ENCODE measurements at places on chromosomes 6 and 20. TPM values are rescaled to one million over a fixed set of nuclear protein-coding genes. Genes with fewer than 3 reads are reported as not detected.

GRCh38 chr20:12570371-12570770, 438.4 kb upstream of the SPTLC3 start:
- no peaks in the 10 kb centered on the region for H3K27me3 ChIP-seq
- no peaks in the 10 kb centered on the region for H3K4me1 ChIP-seq
- no peaks in the 10 kb centered on the region for H3K36me3 ChIP-seq
- no peak overlapping the region for H3K4me3 ChIP-seq

- H3K27me3 ChIP-seq, result peaks cover 3% of the 10 kb centered on the region
- H3K4me1 ChIP-seq, result no peaks in the 10 kb centered on the region
- no peaks in the 10 kb centered on the region for H3K36me3 ChIP-seq
- DNase-seq, result no peak
- no peak overlapping the region for H3K27ac ChIP-seq
Measured at GRCh38 chr20:59455402-59456341, 148.7 kb upstream of the PHACTR3 start.

- no peak overlapping the region for H3K27ac ChIP-seq
- no peak overlapping the region for H3K4me3 ChIP-seq
- no peaks in the 10 kb centered on the region for H3K4me1 ChIP-seq
- no peaks in the 10 kb centered on the region for H3K27me3 ChIP-seq
- no peaks in the 10 kb centered on the region for H3K36me3 ChIP-seq
- DNase-seq, result no peak
Measured at GRCh38 chr6:134816780-134817179, 133.1 kb downstream of the ALDH8A1 start.

DNA sequence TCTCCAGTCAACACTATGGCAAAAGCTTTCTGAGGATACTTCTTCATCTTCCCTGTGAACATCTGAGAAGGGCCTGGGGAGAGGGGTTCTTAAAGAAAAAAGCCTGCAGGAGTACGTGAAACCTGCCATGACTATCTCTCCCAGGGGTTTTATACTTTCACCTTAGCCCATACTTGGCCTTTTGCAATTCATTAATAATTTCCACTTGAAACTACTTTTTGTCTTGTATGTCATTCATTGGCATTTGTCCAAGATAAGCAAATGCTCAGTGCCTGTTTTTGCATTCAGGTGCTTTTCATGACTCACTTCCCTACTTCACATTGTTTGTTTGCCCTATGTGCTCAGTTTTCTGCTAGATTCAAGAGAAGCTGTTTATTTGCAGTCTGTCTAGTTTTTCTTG, 580.3 kb upstream of the GJE1 start:
- no peak overlapping the region for H3K27ac ChIP-seq
- no peaks in the 10 kb centered on the region for H3K4me1 ChIP-seq
- no peak for DNase-seq
- H3K27me3 ChIP-seq, result no peaks in the 10 kb centered on the region
- H3K36me3 ChIP-seq, result no peaks in the 10 kb centered on the region

DNA sequence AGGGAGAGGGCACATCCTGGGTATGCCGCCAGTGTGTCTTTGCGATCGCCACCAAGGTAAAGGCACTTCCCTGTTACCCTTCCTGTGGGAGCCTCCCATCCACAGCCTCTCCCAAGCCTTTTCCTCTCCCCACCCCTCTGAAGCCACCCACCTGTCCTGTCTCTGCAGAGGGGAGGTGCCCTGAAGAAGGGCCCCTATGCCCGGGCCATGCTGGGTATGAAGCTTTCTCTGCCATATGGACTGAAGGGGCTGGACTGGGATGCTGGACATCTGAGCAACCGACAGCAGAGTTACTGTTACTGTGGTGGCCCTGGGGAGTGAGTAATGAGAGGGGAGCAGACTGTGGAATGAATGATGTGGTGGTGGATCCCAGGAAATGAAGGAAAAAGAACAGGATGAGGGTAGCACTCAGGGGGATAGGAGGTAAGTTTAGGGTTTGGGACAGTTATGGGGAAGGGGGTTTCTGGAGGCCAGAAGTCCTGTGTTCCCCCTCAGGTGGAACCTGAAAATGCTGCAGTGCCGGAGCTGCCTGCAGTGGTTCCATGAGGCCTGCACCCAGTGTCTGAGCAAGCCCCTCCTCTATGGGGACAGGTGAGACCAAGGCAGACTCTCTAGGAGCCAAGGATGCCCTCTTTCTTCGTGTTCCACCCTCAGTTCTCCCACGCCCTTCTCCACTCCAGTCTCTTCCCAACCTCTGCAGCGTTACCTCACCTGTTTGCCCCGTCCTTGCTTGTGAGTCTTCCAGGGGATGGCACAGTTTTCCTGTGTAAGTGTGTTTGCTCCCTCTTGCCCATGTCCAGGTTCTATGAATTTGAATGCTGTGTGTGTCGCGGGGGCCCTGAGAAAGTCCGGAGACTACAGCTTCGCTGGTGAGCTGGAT, 2.7 kb downstream of the PHF1 start:
- no peak for DNase-seq
- H3K27me3 ChIP-seq, result no peaks in the 10 kb centered on the region
- peaks cover 80% of the 10 kb centered on the region for H3K4me1 ChIP-seq
- H3K4me3 ChIP-seq, result no peak overlapping the region
- no peak overlapping the region for H3K27ac ChIP-seq

The UST gene
- 3.7 TPM for total RNA-seq

The CTCFL gene
- total RNA-seq, result not detected

The AIG1 gene
- 7.4 TPM for total RNA-seq

DNA sequence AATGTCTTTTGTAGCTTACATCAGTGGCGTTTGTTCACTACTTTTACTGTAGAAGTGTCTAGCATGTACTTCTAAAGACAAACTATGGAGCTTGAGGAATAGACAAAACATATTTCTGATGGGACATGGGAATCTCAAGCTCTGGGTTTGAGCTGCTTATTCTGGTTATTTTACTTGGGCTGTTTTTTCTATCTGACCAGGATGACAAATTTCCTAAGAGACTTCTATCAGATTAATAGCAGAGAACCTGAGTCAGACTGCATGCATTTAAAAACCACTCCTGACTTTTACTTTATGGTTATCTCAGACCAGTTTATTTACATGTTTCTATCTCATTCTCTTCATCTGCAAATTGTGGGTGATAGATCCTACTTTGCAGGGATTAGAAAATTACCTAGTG, 1282.3 kb upstream of the GJE1 start:
- no peak overlapping the region for H3K27ac ChIP-seq
- no peaks in the 10 kb centered on the region for H3K36me3 ChIP-seq
- no peak overlapping the region for H3K4me3 ChIP-seq
- H3K27me3 ChIP-seq, result no peaks in the 10 kb centered on the region
- no peaks in the 10 kb centered on the region for H3K4me1 ChIP-seq

DNA sequence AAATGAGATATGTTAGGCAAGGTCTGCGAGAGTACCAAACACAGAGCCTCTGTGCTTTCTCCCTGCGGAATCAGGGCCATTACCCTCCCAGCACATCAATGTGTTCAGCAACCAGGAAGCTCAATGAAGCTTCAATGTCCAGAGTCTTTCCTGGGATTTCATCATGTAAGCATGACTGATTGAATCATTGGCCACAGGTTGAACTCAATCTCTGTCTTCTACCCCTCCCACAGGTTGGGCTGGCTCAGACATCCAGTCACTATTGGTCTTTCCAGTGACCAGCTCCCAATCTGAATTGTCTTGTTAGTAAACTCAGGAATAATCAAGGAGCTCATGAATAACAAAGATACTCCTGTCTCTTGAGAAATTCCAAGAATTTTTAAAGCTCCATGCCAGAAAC, 2.7 kb upstream of the DTD1 start:
- peaks cover 17% of the 10 kb centered on the region for H3K4me1 ChIP-seq
- no peaks in the 10 kb centered on the region for H3K36me3 ChIP-seq
- no peak overlapping the region for H3K4me3 ChIP-seq
- no peak overlapping the region for H3K27ac ChIP-seq

DNA sequence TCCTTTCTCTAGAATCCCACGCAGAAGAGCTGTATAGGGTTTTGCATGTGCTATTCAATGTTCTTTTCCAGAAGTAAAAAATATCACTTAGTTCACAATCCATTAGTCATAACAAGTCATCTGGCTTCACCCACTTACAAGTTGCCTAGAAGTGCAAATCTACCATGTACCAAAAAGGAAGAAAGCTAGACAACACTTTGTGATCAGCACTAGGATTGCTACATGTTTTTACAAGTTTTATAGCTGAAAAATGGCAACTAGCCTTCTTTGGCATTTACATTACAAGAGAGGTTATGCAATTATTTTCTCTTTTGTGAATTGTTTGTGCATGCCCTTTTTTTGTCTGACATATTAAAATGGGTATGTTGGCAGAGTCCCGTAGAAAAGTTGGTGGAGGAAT, 85.6 kb upstream of the PTPRK start:
- no peak overlapping the region for H3K27ac ChIP-seq
- H3K4me1 ChIP-seq, result no peaks in the 10 kb centered on the region
- DNase-seq, result no peak
- H3K36me3 ChIP-seq, result no peaks in the 10 kb centered on the region
- no peak overlapping the region for H3K4me3 ChIP-seq

- peaks cover 3% of the 10 kb centered on the region for H3K4me1 ChIP-seq
- H3K27me3 ChIP-seq, result no peaks in the 10 kb centered on the region
- H3K4me3 ChIP-seq, result no peak overlapping the region
- DNase-seq, result no peak
- peaks cover 66% of the 10 kb centered on the region for H3K36me3 ChIP-seq
- no peak overlapping the region for H3K27ac ChIP-seq
Measured at GRCh38 chr20:38049800-38050199, 16.3 kb downstream of the RPRD1B start.

DNA sequence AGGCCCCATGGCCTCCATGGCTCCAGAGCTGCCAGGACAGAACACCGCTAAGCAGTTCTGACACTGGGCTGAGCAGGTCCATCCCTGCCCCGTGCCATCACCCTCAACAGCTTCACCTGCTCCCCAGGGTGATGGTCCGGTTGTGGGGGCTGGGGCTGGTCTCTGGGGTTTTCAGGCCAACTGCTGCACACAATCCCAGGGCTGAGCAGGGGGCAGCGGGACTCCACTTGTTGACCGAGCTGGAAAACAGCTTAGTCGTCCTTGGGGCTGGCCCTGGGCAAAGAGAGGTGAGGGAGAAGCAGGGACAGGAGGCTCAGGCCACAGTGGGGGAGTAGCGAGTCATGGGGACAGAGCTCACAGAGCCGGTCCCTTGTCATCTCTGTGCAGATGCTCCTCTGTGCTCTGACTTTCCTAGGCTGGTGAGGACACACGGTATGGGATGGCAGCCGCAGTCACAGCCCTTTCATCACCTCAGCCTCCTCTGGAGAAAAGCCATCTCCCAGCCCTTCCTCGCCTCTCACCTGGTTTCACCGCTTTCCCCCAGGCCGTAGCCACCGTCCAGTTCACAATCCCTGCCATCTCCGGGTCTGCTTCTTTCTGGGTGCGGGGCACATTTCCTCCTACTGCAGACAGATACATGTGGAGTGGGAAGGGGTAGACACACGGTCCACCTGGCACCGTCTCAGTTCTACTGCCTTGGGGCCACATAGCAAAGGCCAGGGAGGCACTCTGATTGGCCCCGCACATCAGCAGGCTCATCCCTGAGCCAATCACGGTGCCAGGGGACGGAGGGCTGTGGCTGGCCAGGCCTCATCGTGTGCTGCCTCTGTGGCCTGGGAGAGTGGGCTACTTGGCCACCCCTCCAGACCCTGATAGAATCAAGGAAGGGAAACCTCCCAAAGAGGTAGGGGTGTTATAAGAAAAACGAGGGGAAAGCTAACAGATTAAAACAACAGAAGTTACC, 19.1 kb downstream of the MDFI start:
- peaks cover 6% of the 10 kb centered on the region for H3K27me3 ChIP-seq
- H3K4me3 ChIP-seq, result no peak overlapping the region
- H3K27ac ChIP-seq, result no peak overlapping the region
- no peaks in the 10 kb centered on the region for H3K36me3 ChIP-seq
- H3K4me1 ChIP-seq, result no peaks in the 10 kb centered on the region

- peaks cover 9% of the 10 kb centered on the region for H3K4me1 ChIP-seq
- no peak for DNase-seq
- no peaks in the 10 kb centered on the region for H3K36me3 ChIP-seq
Measured at GRCh38 chr6:33507261-33507660, 52.9 kb downstream of the ZBTB9 start.

- H3K27ac ChIP-seq, result no peak overlapping the region
- no peaks in the 10 kb centered on the region for H3K36me3 ChIP-seq
- no peak overlapping the region for H3K4me3 ChIP-seq
Measured at GRCh38 chr20:16587066-16587465, 13.8 kb upstream of the KIF16B start.

- no peak overlapping the region for H3K4me3 ChIP-seq
- H3K27ac ChIP-seq, result no peak overlapping the region
- peaks cover 20% of the 10 kb centered on the region for H3K4me1 ChIP-seq
- no peaks in the 10 kb centered on the region for H3K27me3 ChIP-seq
Measured at GRCh38 chr20:63325554-63326313, 32.7 kb downstream of the COL20A1 start.

- H3K4me1 ChIP-seq, result no peaks in the 10 kb centered on the region
- peaks cover 5% of the 10 kb centered on the region for H3K27me3 ChIP-seq
- no peaks in the 10 kb centered on the region for H3K36me3 ChIP-seq
- no peak overlapping the region for H3K4me3 ChIP-seq
Measured at GRCh38 chr6:131778169-131778568, 29.7 kb upstream of the ENPP1 start.

- no peak for DNase-seq
- no peak overlapping the region for H3K4me3 ChIP-seq
Measured at GRCh38 chr6:134352786-134353480, 35.0 kb upstream of the SGK1 start.
